ENCODE measurements at places on chromosomes 11 and 22. TPM values are rescaled to one million over a fixed set of nuclear protein-coding genes. Genes with fewer than 3 reads are reported as not detected.

DNA sequence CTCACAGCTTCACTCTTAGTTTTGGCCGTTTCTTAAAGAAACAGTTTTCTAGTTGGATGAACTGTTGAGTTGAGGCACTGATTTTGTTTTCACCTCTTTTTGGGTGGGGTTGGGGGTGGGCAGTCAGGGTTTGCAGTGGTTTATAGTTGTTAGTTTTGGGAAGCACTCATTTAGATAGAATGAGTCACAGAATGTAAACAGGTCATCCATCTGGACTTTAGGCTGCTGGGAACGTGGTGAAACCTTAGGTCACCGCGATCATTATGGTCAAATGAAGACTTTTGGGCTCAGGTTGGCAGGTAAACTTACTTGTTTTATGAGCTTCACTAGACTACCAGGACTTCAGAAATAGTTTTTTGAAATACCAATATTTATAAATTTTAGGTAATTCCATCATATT, 48.4 kb downstream of the CSTPP1 start:
- DNase-seq = no peak

DNA sequence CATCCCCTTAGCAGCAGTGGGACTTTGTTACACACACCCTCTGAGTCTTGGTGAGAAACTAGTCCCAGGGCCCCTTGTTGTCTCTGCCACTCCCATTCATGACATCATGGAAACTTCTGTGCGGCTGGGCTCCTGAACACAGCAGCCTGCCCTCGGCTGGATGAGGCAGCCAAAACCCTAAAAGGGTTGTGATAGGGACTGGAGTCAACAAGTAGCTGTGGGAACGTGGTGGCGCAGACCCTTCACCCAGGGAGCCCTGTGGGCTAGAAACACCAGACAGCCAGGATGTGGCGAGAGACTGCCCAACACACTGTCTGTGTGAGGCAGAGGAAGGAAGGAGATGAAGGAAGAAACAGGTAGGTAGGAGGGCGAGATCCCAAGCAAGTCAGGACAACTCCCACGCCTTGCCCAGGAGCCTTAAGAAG, 3.9 kb downstream of the CD3D start:
- DNase-seq = no peak

GRCh38 chr11:31355131-31355530, 14.4 kb downstream of the DCDC1 start:
- DNase-seq = no peak

GRCh38 chr11:57126766-57127400, 54.9 kb upstream of the LRRC55 start:
- no peak for DNase-seq

- DNase-seq = no peak
These were observed 4.2 kb upstream of the GAB4 start for GRCh38 chr22:17012267-17012666.

The VSIG2 gene
- total RNA-seq = 1.1 TPM

- no peak for DNase-seq
These were observed 47.5 kb downstream of the PICALM start for GRCh38 chr11:86021377-86021776.

DNA sequence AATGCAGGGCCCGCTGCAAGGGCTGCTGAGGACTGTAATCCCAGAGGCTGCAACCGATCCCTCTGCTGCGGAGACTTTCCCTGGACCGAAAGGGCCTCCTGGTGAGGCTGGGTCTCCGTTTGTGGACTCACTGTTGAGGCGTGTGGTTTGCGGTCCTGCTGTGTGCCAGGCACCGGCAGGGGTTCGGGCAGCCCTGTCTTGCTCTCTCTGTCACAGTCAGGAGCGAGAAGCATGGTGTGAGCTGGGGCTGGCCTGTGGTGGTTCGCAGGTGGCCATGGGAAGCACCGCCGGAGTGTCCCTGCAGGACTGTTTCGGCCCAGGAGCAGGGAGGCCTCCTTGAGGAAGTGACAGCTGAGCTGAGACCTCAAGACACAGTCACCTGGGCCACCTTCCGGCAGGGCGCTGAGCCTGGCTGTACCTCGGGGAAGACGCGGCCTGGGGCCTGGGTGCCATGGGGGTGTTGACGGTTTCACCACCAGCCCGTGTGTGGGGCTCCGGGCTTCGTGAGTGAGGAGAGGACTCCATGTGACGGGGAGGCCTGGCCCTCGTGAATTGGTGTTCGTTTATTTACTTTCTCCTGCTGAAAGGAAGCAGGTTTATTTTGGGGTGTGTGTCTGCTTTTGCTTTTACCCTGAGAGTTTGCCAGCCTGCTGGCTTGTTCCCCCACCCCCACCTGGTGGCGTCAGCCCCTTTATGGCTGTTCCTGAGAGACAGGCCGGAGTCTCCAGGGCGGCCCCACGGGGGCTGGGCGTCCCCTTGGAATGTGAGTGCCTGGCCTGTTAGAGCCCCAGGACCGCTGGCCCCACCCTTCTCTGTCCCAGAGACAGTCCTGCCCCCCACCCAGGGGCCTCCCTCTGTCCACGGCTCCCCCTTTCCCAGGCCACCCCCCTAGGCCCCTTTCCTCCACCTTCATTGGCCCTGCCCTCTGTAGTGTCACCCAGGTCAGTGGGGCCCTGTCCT, 122.5 kb downstream of the KCNQ1OT1 start:
- DNase-seq = peak; percentile 22

DNA sequence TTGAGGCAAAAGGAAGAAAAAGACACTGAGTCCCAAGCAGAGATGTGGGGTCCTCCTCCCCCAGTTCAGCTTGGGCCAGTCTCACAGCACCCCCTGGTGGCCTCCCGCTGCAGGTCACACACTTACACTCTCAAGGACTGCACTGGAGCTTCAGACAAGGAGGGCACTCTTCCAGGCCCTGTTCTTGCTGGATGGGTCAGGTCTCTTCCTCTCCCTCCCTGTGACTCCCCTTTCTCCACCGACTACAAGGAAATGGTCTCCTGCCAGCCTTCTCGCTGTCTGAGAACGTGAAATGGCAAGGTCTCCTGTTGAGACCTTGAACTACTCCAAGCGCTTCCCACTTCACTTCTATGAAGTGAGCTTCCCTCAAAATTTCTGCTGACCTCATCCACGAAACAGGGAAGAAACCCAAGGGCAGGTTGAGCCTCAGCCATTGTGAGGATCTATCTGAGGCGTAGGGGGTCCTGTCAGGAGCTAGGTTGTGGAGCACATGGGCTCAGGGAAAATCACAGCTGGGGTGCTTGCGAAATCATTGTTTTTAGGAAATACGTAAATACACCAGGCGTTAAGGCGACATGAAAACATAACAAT, 11.2 kb upstream of the IGLL1 start:
- peak; percentile 73 for DNase-seq

DNA sequence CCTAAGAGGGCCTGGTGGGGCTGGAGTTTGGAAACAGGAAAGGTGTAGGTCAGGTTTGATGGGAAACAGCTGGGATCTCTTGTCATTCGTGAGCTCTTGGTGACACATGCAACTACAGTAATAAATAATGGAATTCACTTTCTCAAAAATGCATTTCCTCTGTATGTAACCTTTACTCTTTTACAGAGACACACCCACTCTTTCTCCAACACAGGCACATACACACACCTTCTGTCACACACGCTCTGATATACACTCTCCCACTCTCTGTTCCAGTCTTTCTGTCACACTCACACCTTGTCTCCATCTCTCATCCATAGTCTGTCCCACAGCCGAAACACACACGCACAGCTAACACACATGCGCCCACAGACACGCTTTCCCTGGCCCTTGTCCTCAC, 6.6 kb upstream of the C22orf42 start:
- no peak for DNase-seq

GRCh38 chr11:116454020-116454645, 318.7 kb downstream of the BUD13 start:
- no peak for DNase-seq

GRCh38 chr11:8018484-8019313, 31.6 kb downstream of the EIF3F start:
- DNase-seq = peak; percentile 88

DNA sequence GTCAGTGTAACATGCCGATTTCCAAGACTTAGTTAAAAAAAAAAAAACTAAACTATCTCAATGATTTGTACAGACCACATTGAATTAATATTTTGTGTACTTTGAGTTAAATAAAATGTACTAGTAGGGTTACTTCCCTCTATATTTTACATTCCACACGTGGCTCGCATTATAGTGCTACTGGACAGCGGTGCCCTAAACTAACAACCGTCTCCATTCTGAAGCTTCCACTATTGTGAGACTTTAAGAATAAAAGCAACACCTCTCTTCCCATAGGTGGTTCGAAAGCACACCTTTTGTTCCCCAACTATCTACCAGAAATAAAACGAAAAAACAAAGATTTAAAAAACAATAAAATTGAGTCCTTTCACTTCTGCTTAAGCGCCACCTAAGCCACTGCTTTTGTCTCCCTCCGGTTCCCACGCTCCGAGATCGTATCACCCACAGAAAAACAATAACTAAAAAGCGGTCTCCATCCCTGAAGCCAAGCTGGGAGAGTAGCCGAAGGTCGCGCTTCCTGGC, 380 bp upstream of the TTC17 start:
- DNase-seq = no peak

- DNase-seq = no peak
These were observed 11.7 kb upstream of the IL2RB start for GRCh38 chr22:37161443-37161842.

DNA sequence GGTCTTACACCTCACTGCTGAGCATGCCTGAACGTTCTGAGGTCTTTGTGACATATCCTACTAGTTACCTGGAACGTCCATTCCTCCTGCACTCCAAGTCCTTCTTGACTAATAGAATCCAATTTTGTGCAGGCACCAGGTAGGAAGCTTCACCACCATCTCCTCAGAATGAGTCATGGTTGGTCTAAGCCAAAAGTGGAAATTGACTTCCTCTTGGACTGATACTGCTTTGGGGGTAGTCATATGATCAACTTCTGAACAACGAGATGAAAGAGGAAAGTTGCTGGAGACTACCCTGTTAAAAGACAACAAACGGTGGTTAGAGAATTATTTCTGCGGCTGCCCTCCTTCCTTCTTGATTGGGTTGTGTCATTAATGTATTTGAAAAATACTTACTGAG, 374.2 kb upstream of the LARGE1 start:
- no peak for DNase-seq

The SEZ6L gene
- total RNA-seq = 0.37 TPM

DNA sequence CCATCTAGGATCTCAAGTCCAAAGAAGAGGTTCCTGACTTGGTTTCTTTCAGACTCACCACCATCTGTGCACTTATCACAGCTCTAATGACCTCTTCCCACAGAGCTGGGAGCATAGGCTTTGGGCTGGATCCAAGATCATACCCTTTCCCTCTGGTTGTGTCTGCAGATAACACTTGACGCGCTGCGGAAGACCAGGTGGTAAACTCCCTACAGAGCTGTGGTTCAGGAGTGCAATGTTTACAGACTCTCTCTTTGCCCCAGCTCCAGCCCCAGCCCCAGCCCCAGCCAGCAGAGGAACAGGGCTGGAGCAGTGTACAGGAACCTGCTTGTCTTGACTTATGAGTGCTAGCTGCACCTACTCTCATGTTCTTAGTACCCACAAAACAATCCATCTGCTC, 274.4 kb upstream of the SYN3 start:
- no peak for DNase-seq

GRCh38 chr11:47004595-47005033, 68.1 kb downstream of the CSTPP1 start:
- peak; percentile 77 for DNase-seq

GRCh38 chr22:33853200-33854097, 66.8 kb downstream of the LARGE1 start:
- DNase-seq = peak; percentile 80

DNA sequence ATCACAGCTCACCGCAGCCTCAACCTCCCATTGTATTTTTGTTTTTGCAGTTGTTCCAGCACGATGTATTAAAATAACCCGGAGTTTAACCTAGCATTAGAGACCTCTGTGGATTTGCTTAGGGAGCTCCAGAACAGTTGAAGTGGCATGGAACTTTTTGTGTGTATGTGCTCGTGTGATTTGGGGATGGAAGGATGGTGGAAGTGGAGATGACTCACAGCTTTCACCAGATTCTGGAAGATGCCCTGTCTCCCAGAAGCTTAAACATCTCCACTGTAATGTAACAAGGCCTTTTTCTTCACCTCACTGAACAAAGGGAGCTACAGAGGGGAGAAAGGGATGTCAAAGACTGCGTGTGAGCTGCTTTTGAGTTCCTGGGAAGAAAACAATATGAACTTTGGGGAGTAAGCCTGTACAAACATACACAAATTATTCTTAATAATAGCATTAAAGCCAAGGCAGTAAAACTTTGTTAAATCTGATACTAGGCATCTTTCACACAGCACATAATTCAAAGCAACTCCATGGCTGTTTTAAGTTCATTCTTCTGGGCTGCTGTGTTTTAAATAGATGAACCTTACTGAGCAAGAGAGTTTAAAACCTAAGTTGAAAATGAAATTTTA, 226.4 kb downstream of the ADAMTS15 start:
- no peak for DNase-seq

The OR2D2 gene
- not detected for total RNA-seq
